HFF-Myc (cell line): ENCODE measurements at places on chromosomes 11 and 22.
A peak's percentile ranks its signal among the peaks of the same experiment; 100 is the strongest.

DNA sequence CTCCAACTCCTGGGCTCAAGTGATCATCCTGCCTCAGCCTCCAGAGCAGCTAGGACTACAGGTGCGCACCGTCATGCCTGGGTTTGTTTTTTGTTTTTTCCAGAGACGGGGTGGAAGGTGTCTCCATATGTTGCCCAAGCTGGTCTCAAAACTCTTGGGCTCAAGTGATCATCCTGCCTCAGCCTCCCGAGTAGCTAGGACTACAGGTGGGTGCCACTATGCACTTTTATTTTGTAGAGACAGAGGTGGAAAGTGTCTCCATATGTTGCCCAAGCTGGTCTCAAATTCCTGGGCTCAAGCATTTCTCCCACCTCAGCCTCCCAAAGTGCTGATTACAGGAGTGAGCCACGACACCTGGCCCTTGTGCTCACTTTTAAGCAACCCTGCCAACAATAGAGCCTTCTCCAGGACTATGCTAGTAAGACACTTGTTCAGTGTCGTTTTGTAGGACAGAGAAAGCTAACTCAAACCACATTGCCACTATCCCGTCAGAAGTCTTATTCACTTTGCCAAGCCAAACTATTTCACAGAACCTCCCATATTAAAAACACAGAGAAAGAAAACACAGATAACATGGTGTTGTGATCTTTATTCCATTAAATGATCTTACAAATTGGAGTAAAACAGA, 9.4 kb upstream of the PLAAT3 start:
- no peak for DNase-seq

DNA sequence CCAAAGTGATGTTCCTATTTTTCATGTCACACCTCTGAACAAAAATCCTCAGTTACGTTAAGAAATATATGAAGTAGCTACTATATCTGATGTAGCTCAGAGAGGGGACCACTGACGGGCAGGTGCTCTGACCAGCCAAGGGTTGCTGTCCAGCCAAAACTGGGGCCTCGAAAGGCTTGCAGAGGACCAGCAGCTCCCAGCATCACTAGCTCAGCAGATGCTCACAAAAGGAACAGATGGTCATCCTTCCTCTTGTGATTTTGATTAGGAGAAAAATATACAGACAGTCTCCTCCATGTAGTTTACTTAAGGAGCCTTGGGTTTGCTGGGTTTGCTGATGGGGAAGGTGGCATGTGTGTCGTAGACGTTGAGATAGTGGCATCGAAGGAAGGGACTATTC, 374.6 kb upstream of the B3GAT1 start:
- no peak for DNase-seq

- peak; percentile 82 for DNase-seq
Measured at GRCh38 chr22:50305923-50306566, 1.4 kb downstream of the PLXNB2 start.

DNA sequence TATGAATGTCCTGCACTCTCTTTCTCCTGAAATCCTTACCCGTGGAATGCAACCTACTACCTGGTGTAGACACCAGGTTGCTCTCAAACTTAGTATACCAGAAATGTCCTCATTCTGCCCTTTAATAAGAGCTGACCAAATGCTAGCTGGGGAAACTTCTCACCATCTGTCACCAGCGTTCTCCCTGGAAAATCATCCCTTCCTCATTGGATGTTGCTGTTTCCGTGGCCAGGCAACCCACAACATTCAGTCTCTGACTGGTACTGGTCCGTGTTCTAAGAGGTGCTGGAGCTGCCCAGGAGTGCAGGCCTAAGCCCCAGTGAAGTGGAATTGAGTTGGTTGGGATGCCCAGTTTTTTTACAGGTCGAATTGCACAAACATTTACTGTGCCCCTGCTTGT, 40.7 kb upstream of the RAB1B start:
- no peak for DNase-seq

DNA sequence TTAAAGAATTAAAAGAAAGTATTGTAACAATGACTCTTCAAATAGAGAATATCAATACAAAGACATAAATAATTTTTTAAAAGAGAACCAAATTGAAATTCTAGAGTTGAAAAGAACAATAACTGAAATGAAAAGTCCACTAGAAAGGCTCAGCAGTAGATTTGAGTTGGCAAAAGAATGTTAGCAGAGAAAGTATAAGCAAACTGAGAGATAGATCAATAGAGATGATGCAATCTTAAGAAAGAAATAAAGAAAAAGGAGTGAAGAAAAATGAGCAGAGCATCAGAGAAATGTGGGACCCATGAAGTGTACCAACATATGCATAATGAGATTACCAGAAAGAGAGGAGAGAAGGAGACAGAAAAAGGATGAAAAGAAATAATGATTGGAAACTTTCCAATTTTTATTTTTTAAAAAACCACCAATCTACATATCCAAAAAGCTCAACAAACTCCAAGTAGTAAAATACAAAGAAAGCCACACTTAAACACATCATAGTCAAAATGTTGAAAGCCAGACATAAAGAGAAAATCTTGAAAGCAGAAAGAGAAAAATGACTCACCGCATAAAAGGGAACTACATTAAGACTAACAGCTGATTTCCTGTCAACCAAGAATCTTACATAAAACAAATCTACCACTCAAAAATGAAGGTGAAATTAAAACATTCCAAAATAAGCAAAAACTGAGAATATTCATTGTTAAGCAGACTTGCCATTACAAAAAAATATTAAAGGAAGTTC, 20.9 kb downstream of the NCF4 start:
- no peak for DNase-seq

DNA sequence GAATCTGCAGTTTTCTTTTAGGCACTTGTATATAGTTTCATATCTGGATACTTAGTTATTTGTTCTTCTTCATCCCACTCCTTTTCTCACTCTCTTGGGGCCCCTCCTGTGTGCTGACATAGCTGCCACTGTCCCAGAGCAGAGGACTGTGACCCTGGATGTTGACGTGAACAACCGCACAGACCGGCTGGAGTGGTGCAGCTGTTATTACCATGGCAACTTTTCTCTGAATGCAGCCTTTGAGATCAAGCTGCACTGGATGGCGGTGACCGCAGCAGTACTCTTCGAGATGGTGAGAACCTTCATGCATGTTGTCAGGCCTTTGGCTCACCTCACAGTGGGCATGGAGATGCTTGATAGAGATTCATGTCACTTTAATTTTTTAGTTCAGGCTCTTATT, 50.9 kb upstream of the YWHAH start:
- DNase-seq = no peak

- DNase-seq = no peak
Measured at GRCh38 chr11:8605971-8606563, 12.0 kb upstream of the STK33 start.

DNA sequence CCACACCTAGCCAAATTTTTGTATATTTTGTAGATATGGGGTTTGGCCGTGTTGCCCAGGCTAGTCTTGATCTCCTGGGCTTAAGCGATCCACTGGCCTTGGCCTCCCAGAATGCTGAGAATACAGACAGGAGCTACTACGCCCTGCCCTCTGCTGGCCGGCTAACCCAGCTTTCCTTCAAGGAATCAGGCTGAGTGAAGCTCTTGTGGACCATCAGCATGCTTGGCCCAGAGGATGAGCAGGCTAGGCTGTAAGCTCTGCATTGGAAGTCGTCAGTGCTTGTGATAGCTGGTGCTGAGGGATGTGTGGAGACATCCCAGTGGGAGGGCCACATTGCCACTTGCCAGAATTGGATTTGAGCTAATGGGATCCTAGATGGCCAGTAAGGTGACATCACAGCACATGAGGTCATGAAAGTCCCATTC, 60.6 kb downstream of the MED15 start:
- DNase-seq = no peak

- no peak for DNase-seq
Measured at GRCh38 chr11:116950210-116950609, 112.8 kb upstream of the APOA1 start.

- DNase-seq = no peak
Measured at GRCh38 chr11:111454561-111455192, 57.5 kb downstream of the BTG4 start.

DNA sequence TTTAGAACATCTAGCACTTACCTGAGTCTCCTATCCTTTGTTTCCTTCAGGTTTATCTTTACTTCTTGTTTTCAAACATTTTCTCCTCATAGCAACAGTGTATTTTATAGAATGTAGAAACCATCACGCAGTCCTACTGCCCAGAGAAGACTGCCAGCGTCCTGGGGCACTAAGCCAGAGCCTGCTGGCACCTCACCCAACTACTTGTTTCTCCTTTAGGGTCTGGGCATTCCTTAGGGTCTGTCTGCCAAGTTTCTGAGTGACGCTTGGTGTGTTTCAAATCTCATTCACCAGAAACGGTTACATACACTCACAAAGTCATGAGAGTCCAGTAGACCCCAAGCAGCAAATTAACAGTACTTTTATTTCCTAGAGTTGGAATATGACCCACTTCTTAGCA, 49.6 kb upstream of the SLC25A1 start:
- DNase-seq = no peak

GRCh38 chr11:43376065-43376464, 17.3 kb downstream of the TTC17 start:
- no peak for DNase-seq

DNA sequence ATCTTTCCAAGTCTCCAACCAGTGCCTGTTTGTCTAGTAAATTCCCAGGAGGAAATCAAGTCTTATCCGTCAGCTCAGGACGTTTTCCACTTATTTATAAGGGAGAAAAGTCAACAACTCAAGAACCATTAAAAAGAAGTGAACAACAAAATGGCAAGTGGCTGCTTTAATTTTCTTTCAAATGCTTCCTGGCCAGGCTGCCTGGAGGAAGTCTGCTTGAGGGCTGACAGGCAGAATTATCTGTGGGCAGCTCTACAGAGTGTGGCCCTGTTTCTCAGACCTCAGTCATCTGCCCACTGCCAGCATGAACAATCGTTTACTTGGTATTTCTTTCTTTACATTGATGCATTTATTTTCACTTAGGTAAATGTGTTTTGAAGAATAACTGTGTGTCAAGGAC, 281.9 kb upstream of the ISX start:
- no peak for DNase-seq

DNA sequence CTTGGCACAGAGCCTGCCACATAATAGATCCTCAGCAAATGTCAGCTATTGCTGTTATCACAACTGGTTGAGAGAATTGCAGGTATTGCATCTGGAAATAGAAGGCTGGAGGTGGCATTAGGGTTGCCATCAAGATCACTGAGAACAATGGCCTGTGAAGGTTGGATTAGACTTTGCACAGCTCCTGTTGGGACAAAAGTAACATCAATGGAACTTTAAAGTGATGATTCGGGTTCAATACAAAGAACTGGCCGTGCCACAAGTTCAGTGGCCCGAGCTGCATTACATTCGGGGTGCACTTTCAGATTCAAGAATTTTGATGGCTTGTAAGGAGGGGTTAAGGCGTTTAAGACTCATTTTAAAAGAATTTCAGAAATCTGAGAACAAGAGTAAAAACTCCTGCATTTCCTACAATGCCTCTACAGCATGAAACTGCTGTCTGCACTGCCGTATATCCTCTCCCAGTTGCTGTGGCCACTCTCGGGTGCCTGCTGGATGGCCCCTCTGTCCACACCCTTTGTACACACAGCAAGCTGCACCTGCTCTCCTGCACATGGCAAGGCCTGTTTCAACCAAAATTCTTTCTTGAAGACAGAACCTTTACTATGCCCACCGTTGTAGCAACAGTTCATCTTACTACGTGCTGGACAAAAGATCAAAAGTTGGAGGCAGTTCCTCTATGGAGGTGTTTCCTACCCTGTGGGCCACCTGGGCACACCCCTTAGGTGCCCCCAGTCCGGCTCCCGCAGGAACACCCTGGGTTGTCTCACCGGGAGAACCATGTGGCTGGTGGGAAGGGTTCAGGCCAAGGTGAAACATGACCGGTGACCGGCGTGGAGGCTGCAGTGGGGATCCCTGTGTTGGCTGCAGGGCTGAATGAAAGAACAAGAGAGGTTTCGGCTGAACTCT, 17.5 kb upstream of the SHANK2 start:
- DNase-seq = no peak

GRCh38 chr11:71372693-71373657, 75.2 kb downstream of the DHCR7 start:
- DNase-seq = no peak
